ENCODE measurements at places on chromosomes 16 and 17. TPM values are rescaled to one million over a fixed set of nuclear protein-coding genes. Genes with fewer than 3 reads are reported as not detected.

The EXOC3L1 gene
- total RNA-seq, result 1.6 TPM

The HSD17B2 gene
- total RNA-seq, result not detected

The SMTNL2 gene
- total RNA-seq, result not detected

The TMC7 gene
- not detected for total RNA-seq

The MT1M gene
- 0.32 TPM for total RNA-seq

The CTRL gene
- total RNA-seq, result 0.18 TPM

The ZSCAN10 gene
- not detected for total RNA-seq

The ABI3 gene
- 0.36 TPM for total RNA-seq

The DDX5 gene
- total RNA-seq, result 688 TPM

The DPH1 gene
- 23.6 TPM for total RNA-seq

The ATP2A3 gene
- not detected for total RNA-seq

The TNP2 gene
- total RNA-seq, result not detected

The AGRP gene
- not detected for total RNA-seq

The QRICH2 gene
- 1.4 TPM for total RNA-seq

The KRT33B gene
- total RNA-seq, result not detected

The TIMM22 gene
- total RNA-seq, result 13.7 TPM

The RNF157 gene
- total RNA-seq, result 0.16 TPM

The CCL17 gene
- total RNA-seq, result not detected

The GIT1 gene
- 17.8 TPM for total RNA-seq

The ZNF597 gene
- 1.3 TPM for total RNA-seq

The TBC1D28 gene
- not detected for total RNA-seq

The CACNG1 gene
- not detected for total RNA-seq

The KLHL10 gene
- total RNA-seq, result not detected

The DUS2 gene
- total RNA-seq, result 19.5 TPM

The CIAPIN1 gene
- 34.2 TPM for total RNA-seq

The SLC35G6 gene
- not detected for total RNA-seq

The ASGR1 gene
- total RNA-seq, result 1.1 TPM

The KRTAP4-1 gene
- not detected for total RNA-seq

The ACSM3 gene
- total RNA-seq, result 1.6 TPM

The SLC5A2 gene
- not detected for total RNA-seq

The SYT17 gene
- total RNA-seq, result not detected

The SPATA22 gene
- total RNA-seq, result not detected

The TP53TG3 gene
- total RNA-seq, result not detected

The CTDNEP1 gene
- total RNA-seq, result 66.3 TPM

The PDE6G gene
- not detected for total RNA-seq

All from cardiac atrium fibroblast (primary cell).